ENCODE measurements at places on chromosomes 6 and 20.
A peak's percentile ranks its signal among the peaks of the same experiment; 100 is the strongest.

DNA sequence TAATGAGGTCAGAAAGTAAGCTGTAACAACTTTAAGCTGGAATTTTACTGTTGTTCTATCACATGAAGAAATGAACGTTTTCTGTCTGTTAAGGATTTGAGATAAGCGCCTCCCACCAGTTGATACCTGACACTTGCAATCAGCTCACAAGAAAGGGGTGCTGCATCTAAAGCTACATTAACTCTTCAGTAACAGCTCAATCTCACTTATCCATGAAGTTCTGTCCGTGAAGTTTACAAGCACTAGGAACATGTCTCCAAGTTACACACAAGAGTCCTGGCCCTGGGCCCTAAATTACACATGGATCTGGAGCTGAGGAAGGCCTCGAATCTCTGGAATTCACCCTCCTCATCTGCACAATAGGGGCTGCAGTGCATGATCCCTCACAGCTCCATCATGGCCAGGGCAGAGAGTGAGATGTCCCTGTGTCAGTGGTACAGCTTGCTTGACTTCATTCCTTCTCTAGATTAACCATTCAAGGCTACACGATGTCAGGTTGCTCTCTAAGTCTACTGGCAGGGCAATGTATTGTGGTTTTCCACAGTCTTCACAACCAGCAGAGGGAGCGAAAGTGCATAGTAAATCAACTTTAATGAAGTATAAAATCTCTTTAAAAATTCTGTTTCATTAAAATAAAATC is 182.4 kb upstream of the MCHR2 start:
- DNase-seq = no peak

DNA sequence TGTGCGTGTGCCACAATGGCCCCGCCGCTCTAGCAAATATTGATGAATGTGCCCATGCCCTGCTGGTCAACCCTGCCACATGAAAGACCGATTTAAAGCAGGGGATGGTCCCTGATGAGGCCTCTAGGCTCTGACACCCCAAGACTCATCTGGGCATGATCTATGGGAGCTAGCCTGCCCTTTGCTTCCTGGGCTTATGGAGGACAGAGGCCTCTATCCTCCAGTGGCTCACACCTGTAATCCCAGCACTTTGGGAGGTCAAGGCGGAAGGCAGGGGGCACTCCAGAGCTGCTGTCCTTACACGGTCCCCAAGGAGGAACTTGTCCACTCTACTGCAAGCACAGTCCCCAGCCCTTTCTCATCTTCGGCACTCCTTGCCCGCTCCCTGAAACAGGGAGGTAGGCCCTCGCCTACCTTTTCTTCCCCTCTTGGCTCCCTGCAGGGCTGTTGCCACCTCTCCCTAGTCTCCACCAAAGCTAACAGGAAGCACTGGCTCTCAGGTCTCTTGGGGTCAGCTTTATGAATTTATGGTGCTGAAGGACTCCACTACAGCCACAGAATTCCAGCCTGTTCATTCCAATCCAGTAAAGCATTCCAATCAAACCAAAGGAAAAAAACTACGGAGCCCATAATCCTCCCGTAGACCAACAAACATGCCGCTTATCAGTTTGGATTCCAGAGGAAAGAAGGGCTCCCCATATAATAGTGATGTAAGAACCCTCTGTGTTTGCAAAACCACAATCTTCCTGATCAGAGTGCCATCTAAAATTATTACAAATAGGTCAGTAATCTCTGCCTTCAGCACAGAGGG is 48.7 kb upstream of the FOXQ1 start:
- DNase-seq = no peak

DNA sequence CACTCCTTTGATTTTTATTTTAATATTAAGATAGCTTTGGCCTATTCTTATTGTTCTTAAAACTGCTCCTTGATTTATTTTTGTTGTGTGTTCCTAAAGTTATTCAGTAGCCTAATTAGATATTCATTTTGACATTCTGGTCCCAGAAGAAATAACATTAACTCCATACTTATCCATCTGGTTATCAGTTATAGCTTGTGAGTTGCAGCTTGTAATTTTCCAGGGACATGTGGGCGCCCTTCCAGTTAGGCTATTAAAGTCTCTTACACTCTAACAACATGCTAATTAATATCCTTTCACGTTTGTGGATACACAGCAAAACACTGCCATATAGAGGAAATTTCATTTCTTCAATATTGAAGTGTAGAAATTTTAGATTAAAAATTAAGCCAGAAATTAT is 987.5 kb downstream of the HACE1 start:
- no peak for DNase-seq

- DNase-seq = peak; percentile 57
Observed at GRCh38 chr6:32973144-32974015, 5.0 kb downstream of the BRD2 start.

DNA sequence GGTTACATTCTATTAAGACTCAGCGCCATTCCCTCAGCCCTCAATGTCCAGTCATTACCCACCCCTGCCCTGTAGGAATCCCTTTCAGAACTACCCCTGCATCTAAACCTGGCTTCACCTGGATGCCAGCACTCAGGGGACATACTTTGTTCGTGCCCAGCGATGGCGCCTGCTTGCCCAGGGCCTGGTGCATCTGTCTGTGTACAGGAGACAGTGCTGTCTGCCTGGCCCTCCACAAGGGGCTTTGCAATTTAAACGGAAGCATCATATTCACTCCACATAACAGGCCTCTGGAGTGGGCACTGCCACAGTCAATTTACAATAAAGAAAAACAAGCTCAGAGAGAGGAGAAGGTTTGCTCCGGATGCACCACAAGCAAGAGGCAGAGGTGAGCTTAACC is 4.6 kb downstream of the RSPO4 start:
- no peak for DNase-seq

DNA sequence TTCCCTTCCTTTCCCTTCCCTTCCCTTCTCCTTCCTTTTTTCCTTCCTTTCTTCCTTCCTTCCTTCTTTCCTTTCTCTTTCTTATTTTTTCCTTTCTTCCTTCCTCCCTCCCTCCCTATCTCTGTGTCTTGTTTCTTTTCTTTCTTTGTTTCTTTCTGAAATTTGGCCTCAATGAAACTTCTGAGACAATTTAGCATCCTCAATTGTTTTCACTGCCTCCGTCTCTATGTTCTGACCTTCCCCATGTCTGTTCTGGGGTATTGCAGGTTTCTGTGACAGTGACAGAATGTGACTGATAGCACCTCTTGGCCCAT is 81.7 kb upstream of the PAX1 start:
- no peak for DNase-seq

GRCh38 chr6:52510213-52510562 is 66.7 kb downstream of the TRAM2 start:
- no peak for DNase-seq

- DNase-seq = no peak
Observed at GRCh38 chr20:4225745-4226144, 210.4 kb upstream of the RNF24 start.

DNA sequence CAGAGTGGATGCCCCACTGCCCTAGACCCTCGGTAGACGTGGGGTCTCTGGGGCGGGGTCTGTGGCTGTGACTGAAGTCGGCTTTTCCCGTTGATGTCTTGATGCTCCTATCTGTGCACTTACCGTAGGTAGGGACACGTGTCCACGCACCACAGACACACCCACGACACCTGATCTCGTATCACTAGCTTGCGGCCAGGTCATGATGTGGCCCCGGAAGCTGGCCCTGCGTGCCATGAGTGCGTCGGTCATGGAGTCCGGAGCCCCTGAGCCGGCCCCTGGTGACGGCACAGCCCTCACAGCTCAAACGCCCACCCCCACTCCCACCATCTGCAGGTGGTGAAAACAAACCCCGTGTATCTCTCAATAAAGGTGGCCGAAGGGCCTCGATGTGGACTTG is 33.9 kb upstream of the MRGBP start:
- DNase-seq = no peak

DNA sequence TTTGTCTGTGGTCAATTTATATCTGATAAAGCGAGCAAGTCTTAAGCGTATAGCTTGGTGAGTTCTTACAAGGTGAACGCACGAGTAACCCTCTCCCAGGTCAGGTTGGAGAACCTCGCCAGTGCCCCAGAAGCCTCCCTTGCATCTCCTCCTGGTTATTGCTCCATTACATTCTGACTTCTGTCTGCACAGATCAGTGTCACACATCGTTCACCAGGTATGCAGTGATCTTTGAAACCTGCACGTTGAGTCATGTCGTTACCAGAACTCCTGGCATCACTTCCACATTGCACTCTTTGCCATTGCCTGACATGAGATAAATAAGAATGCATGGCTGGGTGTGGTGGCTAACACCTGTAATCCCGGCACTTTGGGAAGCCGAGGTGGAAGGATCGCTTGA is 44.2 kb downstream of the AKAP12 start:
- DNase-seq = no peak

DNA sequence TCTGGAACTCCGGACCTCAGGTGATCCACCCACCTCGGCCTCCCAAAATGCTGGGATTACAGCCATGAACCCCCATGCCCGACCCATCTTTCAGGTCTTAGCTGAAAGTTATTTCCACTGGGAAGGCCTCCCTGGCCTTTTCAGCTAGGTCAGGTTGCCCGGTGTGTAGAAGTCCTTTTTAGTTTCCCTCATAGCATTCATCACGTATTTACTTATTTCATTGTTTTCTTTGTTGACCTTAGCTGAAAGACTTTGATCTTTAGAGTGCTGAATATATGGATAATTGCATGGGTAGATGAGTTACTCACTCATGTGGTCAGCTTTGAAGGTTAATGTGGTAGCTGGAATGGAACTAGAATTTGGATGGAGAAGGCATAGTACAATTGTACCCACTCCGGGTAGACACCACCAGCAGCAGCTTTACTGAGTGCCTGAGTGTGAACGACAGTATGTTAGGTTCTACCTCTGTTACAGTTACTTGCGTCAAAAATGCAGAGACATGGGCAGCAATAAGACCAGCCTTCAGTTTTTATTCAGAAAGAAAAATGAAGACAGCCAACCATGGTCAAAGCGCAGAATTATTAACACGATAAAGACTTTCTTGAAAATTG is 9.1 kb downstream of the KIZ start:
- DNase-seq = no peak

- DNase-seq = peak; percentile 62
Observed at GRCh38 chr20:51494241-51495110, 48.0 kb downstream of the NFATC2 start.

- DNase-seq = no peak
Observed at GRCh38 chr6:14292119-14292518, 174.5 kb downstream of the CD83 start.

DNA sequence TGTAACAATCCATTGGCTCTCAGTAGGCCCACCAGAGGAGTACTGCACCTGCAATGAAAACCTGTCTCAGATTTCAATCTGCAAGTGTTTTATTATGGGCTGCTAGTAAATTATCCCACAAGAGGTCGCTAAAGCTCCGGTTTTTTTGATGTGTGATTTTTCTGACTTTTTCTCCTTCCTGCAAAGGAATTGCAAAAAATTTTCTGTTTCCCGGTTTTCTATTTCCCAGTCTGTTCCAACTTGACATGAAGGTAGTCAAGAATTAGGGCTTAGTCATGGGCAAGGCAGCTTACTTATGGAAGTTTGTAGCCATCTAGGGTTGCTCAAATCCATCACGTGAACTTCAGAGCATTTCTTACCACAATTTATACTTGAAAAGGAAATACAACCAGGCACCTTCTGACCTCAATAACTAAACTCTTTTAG is 38.5 kb upstream of the AHI1 start:
- DNase-seq = no peak

GRCh38 chr20:59217173-59217572 is 53.6 kb downstream of the ZNF831 start:
- no peak for DNase-seq

GRCh38 chr6:112846681-112847080 is 499.6 kb downstream of the RFPL4B start:
- no peak for DNase-seq

DNA sequence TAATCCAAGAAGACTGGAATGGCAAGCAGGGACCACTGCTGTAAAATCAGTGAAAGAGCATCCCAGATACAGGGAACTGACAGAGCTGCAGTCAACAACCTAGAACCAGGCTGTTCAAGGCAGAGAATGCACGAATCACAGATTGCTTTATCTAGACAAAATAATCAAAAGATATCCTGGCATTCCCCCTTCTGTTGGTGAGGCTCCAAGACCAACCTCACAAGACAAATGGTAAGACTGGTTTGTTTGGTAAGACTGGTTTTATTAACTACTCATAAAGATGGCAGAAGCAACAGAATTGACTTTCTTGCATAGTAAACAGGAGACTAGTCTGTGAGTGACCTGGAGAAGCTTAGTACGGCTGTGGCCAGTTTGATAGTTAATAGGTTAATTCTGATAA is 88.8 kb upstream of the AHI1 start:
- no peak for DNase-seq

GRCh38 chr6:32196682-32197616 is 4.5 kb upstream of the GPSM3 start:
- no peak for DNase-seq

GRCh38 chr20:57615445-57615811 is 4.8 kb downstream of the ZBP1 start:
- DNase-seq = no peak

DNA sequence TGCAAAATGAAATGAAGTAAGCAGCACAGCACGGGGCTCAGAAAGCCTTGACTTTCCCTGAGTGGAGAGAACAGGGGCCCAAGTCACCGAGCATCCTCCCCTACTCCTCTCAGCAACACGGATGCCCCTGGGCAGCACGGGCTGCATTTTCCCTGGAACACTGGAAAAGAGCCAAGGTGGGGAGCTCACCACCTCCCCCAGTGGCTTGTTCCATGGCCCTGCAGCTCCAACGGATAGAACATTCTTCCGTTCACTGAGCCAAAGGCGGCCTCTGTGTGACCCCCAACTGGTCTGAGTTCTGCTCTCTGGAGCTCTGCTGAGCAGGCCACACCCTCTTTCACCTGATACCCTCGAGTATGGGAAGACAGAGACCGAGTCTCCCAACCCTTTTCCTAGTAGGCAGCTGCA is 20.8 kb upstream of the EMILIN3 start:
- no peak for DNase-seq

DNA sequence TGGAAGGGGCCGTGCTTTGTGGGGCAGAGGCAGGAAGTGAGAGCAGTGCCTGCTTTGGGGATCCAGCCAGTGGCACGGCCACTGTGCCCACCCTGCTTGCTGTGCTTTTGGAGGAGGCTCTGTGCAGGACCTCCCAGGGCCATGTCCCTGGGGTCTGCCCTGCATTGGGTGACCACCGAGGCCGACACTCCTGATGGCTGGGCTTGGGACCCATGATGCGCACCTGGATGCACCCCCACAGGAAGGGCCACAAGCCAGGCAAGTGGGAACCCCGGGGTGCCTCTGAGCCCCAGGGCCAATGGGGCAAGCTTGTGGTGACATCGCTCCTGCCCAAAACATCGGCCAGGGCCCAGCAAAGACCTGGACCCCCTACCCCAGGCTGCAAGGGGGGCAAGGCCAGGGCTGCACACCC is 738.6 kb upstream of the GJE1 start:
- DNase-seq = no peak
